GM12864 (cell line): ENCODE measurements at places on chromosomes 12 and 14.

GRCh38 chr12:47752552-47752951 is 6.1 kb downstream of the RAPGEF3 start:
- no peak for DNase-seq

- no peak for DNase-seq
Measured at GRCh38 chr12:19836456-19836855, 397.2 kb downstream of the AEBP2 start.

DNA sequence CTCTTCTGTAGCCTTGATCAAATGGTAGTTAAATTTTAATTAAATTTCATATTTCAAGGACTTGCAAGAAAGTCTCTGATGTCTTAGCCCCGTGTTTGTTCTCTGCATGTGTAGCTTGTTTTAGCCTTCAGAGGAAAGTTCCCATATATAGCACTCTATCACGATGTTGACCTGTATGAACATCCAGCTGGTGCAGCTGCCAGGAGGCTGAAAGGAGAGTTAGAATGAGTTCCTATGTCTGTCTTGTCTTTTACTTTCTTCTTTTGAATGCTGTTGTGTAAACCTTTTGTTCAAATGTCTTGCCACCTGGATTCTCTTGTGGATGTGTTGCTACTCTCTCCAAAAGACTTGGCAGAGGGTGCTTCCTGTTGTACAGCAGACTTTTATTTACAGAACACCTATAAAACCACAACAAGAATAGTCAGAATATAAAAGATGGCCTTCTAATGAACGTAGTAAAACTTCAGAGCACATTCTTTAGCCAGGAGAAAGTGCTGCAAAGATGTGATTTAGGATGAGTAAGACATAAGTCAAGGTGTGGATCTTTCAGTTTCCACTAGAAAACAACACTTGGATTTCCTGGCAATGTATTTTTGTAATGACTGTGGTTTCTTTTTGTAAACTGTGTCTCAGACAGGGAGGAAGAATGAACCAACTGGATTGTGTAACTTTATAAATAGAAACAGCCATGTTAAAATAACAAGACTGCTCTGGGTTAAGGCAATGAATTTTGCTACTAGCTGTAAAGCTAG is 17.2 kb downstream of the NAV3 start:
- DNase-seq, result no peak

- DNase-seq, result no peak
Measured at GRCh38 chr14:54001189-54001878, 44.7 kb upstream of the BMP4 start.

GRCh38 chr14:53183056-53183455 is 29.9 kb upstream of the DDHD1 start:
- no peak for DNase-seq

DNA sequence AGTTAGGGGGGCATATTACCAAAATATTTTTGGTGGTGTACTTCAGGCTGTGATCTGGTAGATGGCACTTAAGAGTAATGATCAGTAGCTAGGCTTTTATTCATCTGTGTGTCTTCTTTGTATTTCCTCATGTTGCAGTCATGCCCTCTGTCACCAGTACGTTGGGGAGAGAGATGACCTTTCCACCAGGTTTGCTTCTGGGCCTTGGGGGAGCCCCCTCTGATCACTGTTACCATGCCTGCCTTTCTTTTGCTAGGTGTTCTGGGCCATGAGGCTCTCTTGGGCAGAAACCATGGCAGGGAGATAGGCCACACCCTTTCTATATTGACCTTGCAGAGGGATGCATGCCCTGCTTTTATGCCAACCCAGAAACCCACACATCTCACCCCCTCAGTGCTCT is 208.5 kb downstream of the RAD51B start:
- DNase-seq, result no peak

GRCh38 chr12:107847830-107848229 is 73.3 kb downstream of the ASCL4 start:
- no peak for DNase-seq

GRCh38 chr14:59243174-59243573 is 54.7 kb downstream of the DAAM1 start:
- no peak for DNase-seq

DNA sequence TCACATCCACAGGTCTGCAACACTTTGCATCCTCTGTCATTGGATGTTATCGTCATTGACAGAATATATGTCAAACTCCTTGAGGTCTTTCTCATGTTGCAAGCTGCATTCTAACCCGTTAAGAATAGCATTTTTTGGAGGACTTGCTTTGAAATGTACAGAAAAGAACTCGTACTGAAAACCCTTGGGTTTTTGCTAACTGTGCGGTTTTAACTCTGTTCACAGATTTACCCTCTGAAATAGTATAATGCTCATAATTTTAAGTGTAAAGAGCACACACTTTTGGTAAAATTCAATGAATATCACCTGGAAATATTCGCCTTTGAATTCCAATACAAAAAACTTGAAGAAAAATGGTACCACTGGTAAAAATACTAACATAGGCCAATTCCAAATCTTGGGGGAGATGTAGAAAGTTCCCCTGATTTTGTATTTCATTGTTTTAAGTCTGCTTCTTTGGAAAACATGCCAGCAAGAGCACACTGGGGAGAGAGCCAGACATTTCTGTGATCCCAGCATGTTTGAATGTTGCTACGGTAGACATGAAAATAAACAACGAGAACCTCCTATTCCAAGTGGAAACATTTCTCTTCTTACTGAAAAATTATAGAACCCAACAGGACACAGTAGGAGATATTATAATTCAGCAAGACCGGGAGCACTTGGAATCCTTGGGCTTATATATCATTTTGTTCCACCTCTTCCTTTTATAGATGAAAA is 446.0 kb downstream of the AEBP2 start:
- no peak for DNase-seq
